Activated CD4-positive, alpha-beta T cell treated with anti-CD3 and anti-CD28 coated beads for 36 hours (primary cell): ENCODE measurements at places on chromosomes 6 and 20.
A peak's percentile ranks its signal among the peaks of the same experiment; 100 is the strongest.

DNA sequence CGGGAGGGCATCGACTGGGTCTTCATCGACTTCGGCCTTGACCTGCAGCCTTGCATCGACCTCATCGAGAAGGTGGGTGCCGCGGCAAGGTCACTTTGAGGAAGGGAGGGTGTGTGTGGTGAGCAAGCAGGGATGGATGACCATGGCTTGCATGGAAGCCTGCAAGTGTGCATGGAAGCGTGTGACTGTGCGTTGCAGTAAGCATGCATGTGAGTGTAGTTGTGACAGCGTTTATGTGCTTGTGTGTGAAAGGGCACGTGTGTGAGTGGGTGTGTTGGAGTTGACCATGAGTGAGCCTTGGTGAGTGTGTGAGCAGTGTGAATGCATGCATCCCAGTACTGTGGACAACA is 32.5 kb downstream of the MYH7B start:
- DNase-seq, result no peak
- H3K36me3 ChIP-seq, result no peaks in the 10 kb centered on the region
- no peaks in the 10 kb centered on the region for H3K4me1 ChIP-seq
- H3K27ac ChIP-seq, result no peak overlapping the region
- H3K4me3 ChIP-seq, result no peak overlapping the region
- H3K27me3 ChIP-seq, result peaks cover 7% of the 10 kb centered on the region

GRCh38 chr6:90304308-90304707 is 7.7 kb upstream of the BACH2 start:
- H3K36me3 ChIP-seq, result no peaks in the 10 kb centered on the region
- no peak overlapping the region for H3K27ac ChIP-seq

DNA sequence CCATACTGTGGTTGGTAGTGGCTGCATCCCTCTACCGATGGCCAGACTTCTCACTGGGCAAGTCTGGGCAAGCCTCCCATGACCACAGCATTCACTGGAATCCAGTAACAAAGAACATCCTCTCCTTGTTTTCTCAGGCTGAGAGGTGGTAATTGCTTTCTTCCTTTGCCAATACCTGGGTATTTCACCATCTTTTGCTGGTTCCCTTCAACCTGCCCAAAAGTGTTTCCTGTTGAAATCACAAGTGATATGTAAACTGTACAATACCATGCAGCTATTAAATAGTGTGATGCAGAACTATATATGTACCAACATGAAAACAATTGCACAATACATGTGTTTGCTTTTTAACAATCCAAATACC is at the start of gene PTCHD4:
Gene PTCHD4, minus strand, starts transcription at position 55 of the 364 bp plus-strand sequence. CDS start 42,240 bp downstream, outside the sequence.
- H3K36me3 ChIP-seq, result no peaks in the 10 kb centered on the region
- DNase-seq, result no peak
- no peaks in the 10 kb centered on the region for H3K27me3 ChIP-seq
- H3K4me1 ChIP-seq, result no peaks in the 10 kb centered on the region
- no peak within 1 kb of the TSS for H3K4me3 ChIP-seq

DNA sequence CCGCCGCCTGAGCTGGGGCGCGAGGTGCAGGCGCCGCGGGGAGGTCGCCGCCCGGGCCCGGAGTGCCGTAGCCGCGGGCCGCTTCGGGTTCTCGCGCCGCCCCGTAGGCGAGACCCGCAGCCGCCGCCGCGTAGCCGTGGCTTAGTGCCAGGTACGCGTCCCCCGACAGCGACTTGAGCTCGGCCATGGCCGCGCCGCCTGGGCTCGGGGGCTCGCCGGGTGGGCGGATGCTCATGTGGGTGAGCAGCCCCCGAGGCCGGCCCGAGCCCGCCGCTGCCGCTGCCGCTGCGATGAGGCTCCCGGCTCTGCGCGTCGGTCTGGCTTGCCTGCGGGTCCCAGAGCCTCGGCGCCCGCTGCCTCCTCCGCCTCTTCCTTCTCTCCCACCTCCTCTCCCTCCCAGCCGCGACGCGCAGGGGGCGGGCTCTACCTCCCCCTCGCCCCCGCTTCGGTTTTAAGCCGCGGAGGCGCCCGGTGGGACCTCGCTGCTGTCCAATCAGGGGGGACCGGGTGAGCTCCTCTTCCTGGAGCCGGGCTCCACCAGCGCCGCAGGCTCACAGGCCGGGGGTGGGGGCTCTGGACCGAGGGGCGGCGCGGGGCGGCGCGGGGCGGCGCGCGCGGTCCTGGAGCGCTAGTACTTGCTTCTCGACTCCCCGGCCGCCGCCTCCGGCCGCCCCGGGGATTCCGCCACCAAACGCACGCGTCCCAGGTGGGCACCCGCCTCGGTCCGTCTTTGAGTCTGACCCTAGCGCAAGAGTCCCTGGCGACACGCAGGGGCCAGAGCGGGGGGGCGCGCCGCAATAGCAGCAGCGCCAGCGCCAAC is at the start of gene BHLHE23:
Gene BHLHE23, minus strand, starts transcription at position 425 of the 820 bp plus-strand sequence. Its CDS starts 190 bp downstream, at position 235.
- H3K36me3 ChIP-seq, result no peaks in the 10 kb centered on the region
- peaks cover 48% of the 10 kb centered on the region for H3K27me3 ChIP-seq
- peaks cover 21% of the 10 kb centered on the region for H3K4me1 ChIP-seq
- DNase-seq, result no peak

GRCh38 chr6:7697820-7698623 is 27.9 kb upstream of the BMP6 start:
- DNase-seq, result peak; percentile 43
- peak overlapping the region; percentile 47 for H3K27ac ChIP-seq
- H3K27me3 ChIP-seq, result peaks cover 10% of the 10 kb centered on the region
- H3K36me3 ChIP-seq, result no peaks in the 10 kb centered on the region

DNA sequence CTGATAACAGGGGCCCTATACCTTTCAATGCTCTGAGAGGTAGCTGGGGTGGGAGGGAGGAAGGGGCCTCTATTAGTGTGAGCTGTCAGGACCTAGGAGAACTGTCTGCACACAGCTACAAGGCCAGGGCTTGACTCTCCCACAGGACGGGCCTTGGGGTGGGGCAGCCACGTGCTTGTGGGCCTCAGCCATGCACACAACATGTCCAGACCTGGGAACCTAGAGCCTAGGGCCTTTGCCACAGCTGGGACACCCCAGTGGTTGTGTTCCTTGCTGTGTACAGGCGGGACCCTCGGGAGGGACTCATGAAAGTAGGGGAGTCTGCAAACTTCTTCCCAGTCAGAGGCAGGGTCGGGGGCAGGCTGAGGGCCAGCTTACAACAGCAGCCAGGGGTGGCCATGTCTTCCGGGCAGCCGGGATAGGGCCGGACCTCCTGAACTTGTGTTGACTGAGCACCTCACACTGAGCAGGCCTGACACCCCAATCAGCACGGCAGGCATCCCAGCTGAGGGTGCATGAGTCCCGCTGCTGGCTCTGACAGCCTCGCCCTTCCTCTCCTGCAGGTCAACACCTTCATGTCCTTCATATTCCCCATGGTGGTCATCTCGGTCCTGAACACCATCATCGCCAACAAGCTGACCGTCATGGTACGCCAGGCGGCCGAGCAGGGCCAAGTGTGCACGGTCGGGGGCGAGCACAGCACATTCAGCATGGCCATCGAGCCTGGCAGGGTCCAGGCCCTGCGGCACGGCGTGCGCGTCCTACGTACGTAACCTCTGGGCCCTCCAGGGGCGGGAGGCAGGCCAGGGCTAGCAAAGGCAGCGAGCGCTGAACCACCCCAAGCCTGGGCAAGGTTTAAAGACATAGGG is 41.9 kb upstream of the MRGBP start:
- H3K4me1 ChIP-seq, result no peaks in the 10 kb centered on the region
- no peaks in the 10 kb centered on the region for H3K36me3 ChIP-seq
- H3K4me3 ChIP-seq, result no peak overlapping the region

- H3K36me3 ChIP-seq, result no peaks in the 10 kb centered on the region
- no peak overlapping the region for H3K4me3 ChIP-seq
- DNase-seq, result no peak
These were observed 40.6 kb downstream of the CGA start for GRCh38 chr6:87054143-87054833.

GRCh38 chr6:10759312-10759839 is 11.8 kb downstream of the TMEM14B start:
- H3K27ac ChIP-seq, result no peak overlapping the region
- peaks cover 33% of the 10 kb centered on the region for H3K4me1 ChIP-seq
- H3K27me3 ChIP-seq, result no peaks in the 10 kb centered on the region
- H3K4me3 ChIP-seq, result no peak overlapping the region
- H3K36me3 ChIP-seq, result peaks cover 64% of the 10 kb centered on the region
- no peak for DNase-seq
